IMR-90 (cell line): ENCODE measurements at places on chromosomes 13 and 19. TPM values are rescaled to one million over a fixed set of nuclear protein-coding genes. Genes with fewer than 3 reads are reported as not detected.

DNA sequence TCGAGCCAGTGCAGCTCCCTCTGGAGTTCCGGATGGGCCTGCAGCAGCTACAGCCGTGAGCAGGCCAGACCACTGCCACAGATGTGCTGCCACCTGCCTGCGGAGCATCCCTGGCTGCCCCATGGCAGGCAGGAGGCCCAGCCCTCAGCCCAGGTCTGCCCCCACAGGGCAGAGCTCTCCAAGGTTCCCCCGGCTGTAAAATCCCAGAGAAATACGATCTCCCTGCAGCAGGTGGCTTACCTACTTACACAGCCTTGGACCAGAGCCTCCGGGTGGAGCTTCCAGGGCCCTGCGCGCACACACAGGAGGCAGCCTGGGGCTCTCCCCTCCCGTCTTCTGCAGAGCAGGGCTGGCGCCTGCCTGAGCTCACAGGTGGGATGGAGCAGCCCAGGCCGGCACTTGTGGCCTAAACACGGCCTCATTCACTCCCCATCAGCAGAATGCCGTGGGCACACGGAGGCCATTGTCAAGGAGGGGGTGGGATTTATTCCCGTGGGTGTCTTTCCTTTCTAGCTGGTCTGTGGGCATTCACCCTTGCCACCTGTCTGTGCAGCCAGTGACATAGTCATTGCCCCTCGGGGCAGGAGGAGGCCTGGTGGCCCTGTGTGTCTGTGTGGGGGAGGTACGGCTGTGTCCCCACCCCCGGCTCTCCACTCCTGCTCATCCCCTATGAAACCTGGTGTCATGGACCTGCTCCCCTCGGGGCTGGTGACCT lies 118.0 kb downstream of the KDM4B start:
- H3K27me3 ChIP-seq = no peaks in the 10 kb centered on the region
- H3K36me3 ChIP-seq = peaks cover 50% of the 10 kb centered on the region
- H3K27ac ChIP-seq = no peak overlapping the region
- no peak overlapping the region for H3K4me3 ChIP-seq
- no peaks in the 10 kb centered on the region; the same call in 1 of the 2 replicates for H3K4me1 ChIP-seq

DNA sequence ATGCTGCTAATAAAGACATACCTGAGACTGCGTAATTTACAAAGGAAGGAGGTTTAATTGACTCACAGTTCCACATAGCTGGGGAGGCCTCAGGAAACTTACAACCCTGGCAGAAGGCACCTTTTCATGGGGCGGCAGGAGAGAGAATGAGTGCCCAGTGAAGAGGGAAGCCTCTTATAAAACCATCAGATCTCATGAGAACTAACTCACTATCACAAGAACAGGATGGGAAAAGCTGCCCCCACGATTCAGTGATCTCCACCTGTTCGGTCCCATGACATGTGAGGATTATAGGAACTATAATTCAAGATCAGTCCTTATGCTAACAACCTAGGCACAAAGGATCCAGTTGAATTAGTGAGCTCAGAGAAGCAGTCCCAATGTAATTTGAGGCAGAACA lies 59.4 kb downstream of the GPC6 start:
- DNase-seq = no peak
- H3K36me3 ChIP-seq = no peaks in the 10 kb centered on the region
- no peaks in the 10 kb centered on the region for H3K27me3 ChIP-seq
- H3K4me1 ChIP-seq = no peaks in the 10 kb centered on the region
- no peak overlapping the region for H3K4me3 ChIP-seq
- no peak overlapping the region for H3K27ac ChIP-seq

DNA sequence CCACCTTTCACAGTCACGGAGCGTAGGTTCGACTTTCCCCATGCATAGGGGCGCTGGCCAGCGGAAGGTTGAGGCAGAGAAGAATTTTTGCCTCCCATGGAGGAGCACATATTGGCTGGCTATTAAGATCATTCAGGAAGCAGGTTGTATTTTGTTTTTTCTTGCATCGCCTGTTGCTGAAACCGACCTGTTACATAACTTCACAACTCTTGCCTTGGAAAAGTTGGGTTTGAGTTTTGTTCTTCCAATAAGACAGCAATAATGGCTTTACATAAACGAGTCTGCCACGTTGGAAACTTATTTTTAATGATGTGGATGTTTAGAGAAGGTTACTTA lies 1.4 kb downstream of the UPF1 start:
- peak overlapping the region; percentile 80 for H3K4me3 ChIP-seq
- DNase-seq = no peak
- peaks cover 18% of the 10 kb centered on the region for H3K4me1 ChIP-seq
- peaks cover 12% of the 10 kb centered on the region for H3K36me3 ChIP-seq

DNA sequence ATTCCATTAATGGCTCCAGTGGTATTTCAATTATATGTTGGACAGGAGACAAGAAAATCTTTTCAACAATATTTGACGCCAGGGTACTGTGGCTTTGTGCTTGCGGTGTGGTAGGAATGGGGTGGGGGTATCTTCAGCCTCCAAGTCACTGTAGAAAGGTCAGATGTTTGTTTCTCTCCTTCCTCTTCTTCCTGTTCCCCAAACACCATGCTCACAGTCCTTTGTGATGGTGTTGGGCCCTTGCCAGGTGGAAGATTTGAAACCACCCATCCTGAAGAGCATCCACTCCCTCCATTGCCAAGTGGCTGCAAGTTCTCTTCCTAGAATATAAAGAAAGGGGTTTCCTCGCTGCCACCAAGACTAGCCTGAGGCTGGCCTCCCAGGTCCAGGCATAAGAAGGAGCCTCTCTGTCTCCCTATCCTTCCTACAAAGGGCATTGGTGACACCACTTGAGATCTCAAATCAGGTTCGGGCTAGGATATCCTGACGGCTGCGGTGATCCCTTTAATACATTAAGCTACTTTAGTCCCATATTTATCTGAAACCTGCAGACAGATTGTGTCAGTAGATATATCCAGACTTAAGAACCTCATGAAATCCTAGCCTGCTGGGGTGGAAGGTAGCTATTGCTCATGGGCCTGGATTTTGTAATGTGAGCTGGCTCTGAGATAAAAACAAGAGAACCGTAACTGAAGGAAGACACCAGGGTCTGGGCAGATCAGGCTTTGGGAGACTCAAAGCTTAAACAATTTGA lies 64.3 kb upstream of the SIAH3 start:
- no peaks in the 10 kb centered on the region for H3K36me3 ChIP-seq
- H3K27ac ChIP-seq = no peak overlapping the region
- H3K4me1 ChIP-seq = no peaks in the 10 kb centered on the region
- 0 out of 2 replicates have a peak, but pooled peaks cover 1% of the 10 kb centered on the region for H3K27me3 ChIP-seq

DNA sequence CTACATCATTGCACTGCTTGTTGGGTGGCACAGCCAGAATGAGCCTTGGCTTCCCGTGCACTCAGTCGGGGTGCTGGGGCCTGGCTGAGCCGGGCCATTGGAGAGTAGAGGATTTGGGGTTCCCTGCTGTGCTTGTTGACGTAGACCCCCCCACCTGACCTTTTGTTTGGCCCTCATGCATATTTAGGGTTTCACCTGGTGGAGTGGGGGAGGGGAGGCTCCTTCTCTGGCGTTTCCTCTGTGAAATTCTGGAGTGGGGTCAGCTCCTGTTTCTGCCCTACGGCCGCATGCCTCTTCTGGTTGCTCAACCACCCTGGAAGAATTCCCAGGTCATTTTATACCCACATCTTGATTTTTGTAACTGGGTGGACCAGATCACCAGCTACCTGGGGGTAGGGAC lies 82.8 kb downstream of the SIPA1L3 start:
- H3K27me3 ChIP-seq = no peaks in the 10 kb centered on the region
- peaks cover 16% of the 10 kb centered on the region for H3K4me1 ChIP-seq
- no peak overlapping the region for H3K27ac ChIP-seq
- no peak overlapping the region for H3K4me3 ChIP-seq
- H3K36me3 ChIP-seq = no peaks in the 10 kb centered on the region

DNA sequence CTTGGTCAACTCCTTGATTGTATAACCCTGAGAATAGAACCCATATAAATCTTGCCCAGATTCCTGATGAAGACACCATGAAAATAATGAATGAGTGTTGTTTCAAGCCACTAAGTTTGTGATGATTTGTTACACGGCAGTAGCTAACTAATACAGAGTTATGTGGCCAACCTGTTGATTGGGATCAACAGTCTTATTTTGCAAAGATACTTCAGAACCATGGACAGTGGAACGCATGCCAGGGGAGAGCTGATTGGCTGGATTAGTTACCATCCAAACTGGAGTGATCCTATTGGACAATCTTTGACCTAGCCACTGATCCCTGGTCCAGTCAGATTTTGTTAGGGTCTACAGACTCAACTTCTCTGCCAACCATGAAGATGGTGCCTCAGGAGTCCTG lies 26.6 kb downstream of the CD70 start:
- H3K36me3 ChIP-seq = no peaks in the 10 kb centered on the region
- H3K27ac ChIP-seq = no peak overlapping the region
- H3K27me3 ChIP-seq = no peaks in the 10 kb centered on the region
- H3K4me1 ChIP-seq = no peaks in the 10 kb centered on the region
- H3K4me3 ChIP-seq = no peak overlapping the region
- DNase-seq = no peak

GRCh38 chr13:113048766-113049165 lies 56.8 kb upstream of the F7 start:
- no peak for DNase-seq
- H3K4me1 ChIP-seq = no peaks in the 10 kb centered on the region
- H3K36me3 ChIP-seq = no peaks in the 10 kb centered on the region
- H3K27me3 ChIP-seq = peaks cover 83% of the 10 kb centered on the region
- H3K27ac ChIP-seq = no peak overlapping the region

- no peaks in the 10 kb centered on the region for H3K27me3 ChIP-seq
- no peak overlapping the region for H3K4me3 ChIP-seq
- peaks cover 28% of the 10 kb centered on the region for H3K4me1 ChIP-seq
- H3K36me3 ChIP-seq = no peaks in the 10 kb centered on the region
- no peak overlapping the region; the same call in 1 of the 2 replicates for H3K27ac ChIP-seq
Measured at GRCh38 chr13:46575301-46575771, 22.4 kb downstream of the LRCH1 start.

- no peaks in the 10 kb centered on the region for H3K27me3 ChIP-seq
- no peak for DNase-seq
- 0 out of 2 replicates have a peak, but pooled peaks cover under 1% of the 10 kb centered on the region for H3K36me3 ChIP-seq
- no peak overlapping the region for H3K4me3 ChIP-seq
Measured at GRCh38 chr13:32340914-32341313, 25.6 kb downstream of the BRCA2 start.

- peaks cover 5% of the 10 kb centered on the region for H3K4me1 ChIP-seq
- peak overlapping the region; percentile 69 for H3K4me3 ChIP-seq
- H3K36me3 ChIP-seq = no peaks in the 10 kb centered on the region
- H3K27ac ChIP-seq = peak overlapping the region; percentile 79
- H3K27me3 ChIP-seq = no peaks in the 10 kb centered on the region
Measured at GRCh38 chr19:34667349-34668076, 9.4 kb downstream of the SCGB2B2 start.

DNA sequence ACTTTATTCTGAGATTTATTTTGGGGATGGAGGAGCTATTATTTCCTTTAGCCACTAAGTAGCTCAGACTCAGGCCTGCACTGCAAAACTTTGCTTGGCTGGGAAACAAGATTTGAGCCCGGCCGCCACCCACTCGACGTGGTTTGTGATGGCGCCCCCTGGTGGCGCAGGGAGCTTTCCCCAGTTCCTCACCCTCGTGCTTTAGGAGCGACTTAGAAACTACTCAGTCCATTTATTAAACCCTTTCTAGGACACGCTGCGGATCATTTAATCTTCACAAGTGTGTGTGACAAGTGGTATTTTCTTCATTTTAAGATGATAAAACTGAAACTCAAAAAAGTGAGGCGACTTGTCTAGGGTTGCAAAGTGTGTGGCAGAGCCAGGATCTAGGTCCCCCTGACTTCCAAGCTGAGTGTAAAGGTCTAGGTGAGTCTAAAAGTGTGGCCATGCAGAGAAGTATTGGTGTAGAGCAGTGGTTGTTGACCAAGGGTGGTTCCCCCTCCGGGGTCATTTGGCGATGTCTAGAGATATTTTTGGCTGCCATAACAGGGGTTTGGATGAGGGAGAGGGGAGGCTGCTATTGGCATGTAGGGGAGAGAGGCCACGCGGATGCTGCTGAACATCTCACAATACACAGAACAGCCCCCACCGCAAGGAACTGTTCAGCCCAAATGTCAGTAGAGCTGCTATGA lies 2.2 kb downstream of the CXCL17 start:
- no peaks in the 10 kb centered on the region for H3K36me3 ChIP-seq
- H3K4me1 ChIP-seq = no peaks in the 10 kb centered on the region
- H3K27me3 ChIP-seq = peaks cover 23% of the 10 kb centered on the region
- peak; percentile 59 for DNase-seq
- H3K4me3 ChIP-seq = no peak overlapping the region

DNA sequence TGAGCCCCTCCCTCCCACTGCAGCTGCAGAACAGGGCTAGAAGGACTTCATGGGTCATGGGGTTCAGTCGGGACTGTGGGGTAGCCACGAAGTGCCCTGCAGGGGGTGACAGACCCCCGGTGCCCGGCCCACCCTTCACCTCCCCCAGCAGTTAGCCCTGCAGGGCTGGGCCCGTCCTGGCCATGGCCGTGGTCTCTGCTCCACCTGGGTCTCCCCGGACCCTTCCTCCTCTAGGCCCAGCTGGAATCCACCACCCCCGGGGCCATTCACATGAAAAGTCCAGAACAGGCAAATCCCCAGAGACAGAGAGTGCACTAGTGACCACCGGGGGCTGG lies 17.3 kb downstream of the MKNK2 start:
- no peak for DNase-seq
- no peak overlapping the region for H3K27ac ChIP-seq
- H3K4me3 ChIP-seq = no peak overlapping the region
- H3K36me3 ChIP-seq = peaks cover 6% of the 10 kb centered on the region; the same call in 1 of the 2 replicates

- no peaks in the 10 kb centered on the region for H3K36me3 ChIP-seq
- H3K27ac ChIP-seq = no peak overlapping the region
- peak; percentile 54 for DNase-seq
- H3K4me3 ChIP-seq = no peak overlapping the region
Measured at GRCh38 chr13:106083620-106084350, 451.7 kb downstream of the EFNB2 start.

DNA sequence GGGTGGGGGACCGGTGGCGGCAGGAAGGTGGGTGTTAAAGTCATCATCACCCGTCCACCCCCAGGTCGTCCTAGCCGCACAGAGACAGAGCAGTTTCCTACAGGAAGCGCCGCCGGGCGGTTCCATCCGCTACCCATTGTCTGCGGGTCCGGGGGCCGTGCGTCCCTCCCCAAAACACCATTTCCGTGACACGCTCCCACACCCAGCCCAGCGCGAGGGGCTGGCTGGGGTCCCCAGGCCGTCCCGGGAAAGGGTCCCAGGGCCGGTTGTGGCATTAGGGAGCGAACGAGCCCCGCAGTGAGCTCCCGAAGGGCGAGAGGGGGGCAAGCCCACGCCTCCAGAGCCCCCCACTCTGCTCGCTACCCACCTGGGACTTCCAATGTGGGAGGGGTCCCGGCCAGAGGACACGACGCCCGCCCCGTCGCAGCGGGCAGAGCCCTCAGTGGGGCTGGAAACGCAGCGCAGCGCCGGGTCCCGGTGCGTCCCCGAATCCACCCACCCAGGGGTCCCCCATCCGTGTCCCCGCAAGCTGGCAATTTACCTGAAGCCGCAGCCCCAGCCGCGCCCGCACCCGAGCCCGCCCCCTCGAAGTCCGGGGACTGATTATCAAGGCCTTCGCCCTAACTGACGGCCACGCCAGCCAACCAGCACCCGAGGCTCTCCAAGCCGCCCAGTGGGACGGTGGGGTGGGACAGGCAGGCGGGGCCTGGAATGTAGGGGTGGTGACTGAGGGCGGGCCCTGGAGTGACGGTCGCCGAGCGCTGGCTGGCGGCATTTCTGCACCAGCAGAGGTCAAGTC lies at the start of gene KANK3:
KANK3 (minus strand) TSS at position 579 of the 799 bp plus-strand sequence. CDS start 5,434 bp downstream, outside the sequence.
- peaks cover 12% of the 10 kb centered on the region; the same call in 1 of the 2 replicates for H3K27me3 ChIP-seq
- peak; percentile 90 for DNase-seq
- no peaks in the 10 kb centered on the region for H3K36me3 ChIP-seq
- H3K4me3 ChIP-seq = peak within 1 kb of the TSS; percentile 44

Gene CYP4F3
- total RNA-seq = not detected in 2 replicates

Gene PCCA
- total RNA-seq = 22.8 and 24.0 TPM in 2 replicates

Gene ZNF556
- total RNA-seq = not detected in 2 replicates
